ENCODE measurements at places on chromosomes 5 and 9. TPM values are rescaled to one million over a fixed set of nuclear protein-coding genes. Genes with fewer than 3 reads are reported as not detected.

The IL17B gene
- total RNA-seq, result not detected

- DNase-seq, result no peak
Measured at GRCh38 chr9:82126256-82126655, 137.7 kb downstream of the SPATA31D1 start.

DNA sequence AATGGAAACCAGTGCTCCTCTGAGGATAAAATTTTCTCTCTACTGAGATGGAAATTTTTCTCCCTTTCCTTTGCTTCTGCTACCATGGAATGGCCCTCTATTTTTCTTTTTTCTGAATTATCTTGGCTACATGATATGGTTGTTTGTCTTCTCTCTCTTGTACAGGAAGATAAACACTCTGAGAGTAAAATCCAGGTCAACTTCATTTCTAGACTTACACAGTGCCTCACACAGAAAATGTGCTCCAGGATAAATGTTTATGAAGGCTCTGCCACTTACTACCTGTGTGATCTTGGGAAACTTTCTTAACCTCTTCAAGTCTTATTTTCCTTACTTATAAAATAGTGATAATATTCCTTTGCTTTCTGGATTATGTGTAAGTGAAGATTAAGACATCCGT, 153.9 kb downstream of the PRELID2 start:
- no peak for DNase-seq

The CDC14B gene
- 1.4 TPM for total RNA-seq

DNA sequence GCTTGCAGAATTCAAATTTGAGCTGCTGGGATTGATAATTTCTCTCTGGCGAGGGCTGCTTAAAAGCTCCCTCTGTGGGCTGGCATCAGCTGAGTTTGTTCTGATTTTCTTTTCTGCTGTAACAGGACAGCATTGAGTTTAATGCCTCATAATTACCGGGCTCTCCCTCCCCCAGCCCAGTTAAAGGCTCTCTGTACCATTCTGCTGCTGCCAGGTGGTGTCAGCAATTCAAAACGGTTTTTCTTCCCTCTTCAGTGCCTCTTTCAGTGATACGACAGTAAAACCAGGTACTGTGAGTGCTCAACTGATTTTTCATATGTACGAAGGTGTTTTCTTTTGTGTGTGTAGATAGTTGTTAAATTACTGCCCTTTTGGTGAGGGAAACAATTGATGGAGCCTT, 509.3 kb upstream of the CTNND2 start:
- DNase-seq, result no peak

GRCh38 chr5:65334077-65334476, 147.6 kb downstream of the ADAMTS6 start:
- DNase-seq, result no peak

DNA sequence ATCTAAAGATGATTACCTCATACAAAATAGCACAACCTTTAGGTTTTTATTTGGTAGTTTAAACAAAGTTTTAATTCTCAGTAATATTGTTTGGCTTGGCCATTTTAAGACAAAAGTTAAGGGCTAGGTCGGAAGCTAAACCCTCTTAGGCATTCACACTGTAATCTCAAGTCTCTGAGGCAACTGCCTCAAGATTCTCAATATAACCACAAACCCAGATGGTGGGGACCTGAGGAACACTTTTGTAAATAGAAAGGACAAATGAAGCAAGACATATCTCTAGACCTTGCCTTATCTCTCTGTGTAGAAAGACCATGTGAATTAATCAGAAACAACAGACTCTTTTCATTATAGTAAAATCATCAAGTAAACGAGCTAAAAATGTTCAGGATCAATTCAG, 500.2 kb upstream of the CDH6 start:
- DNase-seq, result no peak

Data from activated T-helper 1 cell treated with anti-CD3 and anti-CD28 coated beads, Interleukin-12 subunit alpha, Interleukin-12 subunit beta, Interleukin-2, Interleukin-4 antibody, amounts not matched to agents 30 ng/mL and 10 ng/mL and 1 ng/mL, durations not matched to agents 14 hours and 24 hours and 36 hours (primary cell).